ENCODE measurements at places on chromosomes 1 and 21.

DNA sequence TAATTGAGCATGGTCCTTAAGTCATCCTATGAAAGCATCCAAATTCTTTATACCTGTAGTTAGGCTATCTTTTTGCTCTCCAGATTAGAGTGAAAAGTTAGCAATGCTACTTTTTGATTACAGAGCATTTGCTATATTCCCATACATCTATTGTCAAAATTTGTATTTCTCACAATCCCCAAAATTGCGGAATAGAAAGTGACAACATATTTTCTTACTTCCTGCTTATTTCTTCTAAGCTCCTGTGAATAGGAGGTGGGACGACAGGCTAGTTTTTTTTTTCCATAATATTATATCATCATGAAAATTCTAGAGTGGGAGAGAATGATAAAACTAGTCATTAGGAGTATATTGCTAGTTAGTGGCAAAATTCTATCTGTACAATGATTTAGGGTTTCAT lies 264.0 kb upstream of the DPYD start:
- DNase-seq = no peak

DNA sequence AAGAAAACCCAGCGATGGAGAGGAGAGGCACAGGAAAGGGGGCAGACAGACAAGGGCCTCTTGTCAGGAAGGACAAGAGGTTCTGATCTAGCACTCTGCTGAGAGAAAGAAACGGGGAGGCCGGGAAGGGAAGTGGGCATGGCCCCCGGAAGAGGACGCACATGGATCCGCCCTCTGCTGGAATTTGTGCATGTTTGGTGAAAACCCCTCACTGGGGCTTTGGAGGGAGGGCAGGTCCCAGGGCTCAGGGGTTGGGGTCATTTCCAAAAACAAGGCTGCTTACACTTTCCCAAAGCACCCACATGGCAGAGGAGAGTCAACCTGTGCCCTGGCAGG lies 32.4 kb upstream of the ECE1 start:
- peak; percentile 30 for DNase-seq

DNA sequence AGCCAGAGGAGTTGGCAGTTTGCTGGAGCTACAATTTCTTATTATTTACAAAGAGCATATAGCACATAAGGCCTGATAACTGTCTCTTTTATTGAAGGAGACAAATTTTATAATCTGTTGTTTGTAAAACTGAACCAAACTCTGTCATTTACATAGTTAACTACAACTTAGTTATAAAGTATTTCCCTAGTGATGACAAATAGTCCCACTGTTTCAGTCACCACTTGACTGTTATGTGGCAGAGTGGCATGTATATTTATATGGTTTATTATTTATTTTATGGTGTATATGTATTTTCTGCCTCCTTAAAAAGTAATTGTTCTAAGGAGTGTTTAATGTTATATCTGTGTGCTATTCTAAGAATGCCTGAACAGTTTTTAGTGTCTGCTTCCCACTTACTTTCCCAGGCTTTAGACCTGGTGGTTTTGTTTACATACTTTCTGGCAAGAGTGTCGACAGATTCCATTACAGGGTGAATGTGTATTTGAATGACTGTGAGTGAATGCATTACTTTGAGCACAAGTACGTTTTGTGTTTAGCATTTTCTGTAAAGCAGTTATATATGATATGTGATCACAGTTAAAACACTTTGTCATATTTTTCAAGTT lies 10.0 kb downstream of the TSEN15 start:
- no peak for DNase-seq

- DNase-seq = no peak
Observed at GRCh38 chr1:30816211-30817076, 58.9 kb upstream of the LAPTM5 start.

GRCh38 chr1:200901796-200902444 lies 7.2 kb downstream of the INAVA start:
- DNase-seq = no peak

DNA sequence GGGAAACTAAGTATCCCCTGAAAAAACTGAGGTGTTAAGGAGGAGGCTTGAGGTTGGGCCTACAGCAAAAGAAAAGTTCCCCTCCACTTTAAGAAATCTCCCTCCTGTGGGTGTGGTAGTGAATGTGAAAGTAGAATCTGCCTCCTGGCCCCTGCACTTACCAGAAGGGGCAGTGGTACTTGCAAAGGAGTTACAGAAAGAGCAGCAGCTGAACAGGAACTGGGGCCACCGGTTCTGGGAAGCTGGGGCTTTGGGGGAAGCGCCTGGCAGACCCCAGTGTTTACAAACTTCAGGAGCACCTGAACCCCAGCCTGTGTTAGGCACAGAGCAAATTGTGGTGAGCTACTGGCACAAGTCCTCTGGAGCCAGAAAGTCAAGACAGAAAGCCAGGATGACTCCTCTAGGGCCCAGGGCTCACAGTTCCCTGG lies 250.2 kb upstream of the FGGY start:
- DNase-seq = peak; percentile 61

DNA sequence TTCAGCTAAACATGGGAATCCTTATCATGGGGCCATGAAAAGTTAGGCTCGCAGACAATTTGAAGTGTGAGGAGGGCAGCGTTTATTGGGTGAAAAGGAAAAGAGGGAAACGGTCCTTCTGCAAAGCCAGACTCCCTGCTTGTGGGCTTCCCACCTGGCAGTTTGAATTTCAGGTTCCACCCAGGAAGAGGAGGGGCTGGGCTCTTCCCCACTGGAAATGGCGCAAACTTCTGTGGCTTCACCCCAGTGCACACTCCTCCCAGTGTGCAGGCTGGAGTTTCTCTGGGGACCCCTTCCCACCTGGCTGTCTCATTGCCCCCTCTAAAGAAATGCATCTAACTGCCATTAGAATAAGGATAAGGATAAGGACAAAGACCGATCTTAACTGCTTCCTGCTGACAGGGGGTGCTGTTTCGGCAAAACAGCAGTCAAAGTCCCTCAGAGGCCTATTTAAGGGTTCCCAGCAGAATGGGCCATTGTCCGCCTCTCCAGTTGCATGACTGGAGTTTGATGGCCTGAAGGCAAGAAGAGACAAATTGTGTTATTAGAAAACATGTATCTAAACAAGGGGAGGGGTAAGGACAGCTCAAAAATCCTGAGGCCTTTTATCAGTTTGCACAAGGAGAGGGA lies 20.4 kb downstream of the AIM2 start:
- no peak for DNase-seq

- no peak for DNase-seq
Observed at GRCh38 chr21:42058631-42059111, 12.4 kb upstream of the UMODL1 start.

GRCh38 chr1:6125366-6125765 lies 54.8 kb downstream of the CHD5 start:
- no peak for DNase-seq

DNA sequence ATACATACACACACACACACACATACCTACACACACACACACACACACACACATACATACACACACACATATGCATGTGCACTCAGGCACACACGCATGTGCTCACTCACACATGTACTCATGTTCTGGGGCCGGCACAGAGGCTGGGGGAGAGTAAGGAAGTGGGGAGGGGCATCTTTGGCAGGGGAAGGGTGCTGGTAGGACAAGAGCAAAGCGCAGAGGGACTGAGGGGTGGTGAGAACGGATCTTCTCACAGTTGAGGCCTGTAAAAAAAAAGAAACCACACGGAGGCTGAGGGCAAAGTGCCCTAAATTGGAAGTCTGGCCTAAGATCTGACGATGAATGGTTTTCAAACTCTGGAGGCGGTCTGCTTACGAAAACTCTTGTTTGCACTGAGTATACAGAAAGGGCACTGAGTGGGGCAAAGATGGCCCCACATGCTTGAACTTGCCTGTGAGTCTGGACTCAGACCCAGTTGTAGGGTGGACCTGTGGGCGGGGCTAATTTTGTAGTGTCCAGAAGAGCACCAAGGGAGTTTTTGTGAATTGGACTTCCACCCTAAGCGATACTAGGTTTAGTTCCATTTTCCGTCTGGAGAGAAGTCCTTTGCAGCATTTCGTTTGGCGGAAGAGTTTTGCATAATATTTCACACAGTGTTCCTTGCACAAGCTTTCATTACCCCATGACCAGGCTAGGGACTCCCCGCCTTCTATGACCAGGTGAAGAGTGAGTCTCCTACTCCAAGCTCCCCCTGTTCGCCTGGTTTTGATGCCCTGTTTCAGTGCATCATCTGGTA lies 79.3 kb upstream of the LYST start:
- no peak for DNase-seq

DNA sequence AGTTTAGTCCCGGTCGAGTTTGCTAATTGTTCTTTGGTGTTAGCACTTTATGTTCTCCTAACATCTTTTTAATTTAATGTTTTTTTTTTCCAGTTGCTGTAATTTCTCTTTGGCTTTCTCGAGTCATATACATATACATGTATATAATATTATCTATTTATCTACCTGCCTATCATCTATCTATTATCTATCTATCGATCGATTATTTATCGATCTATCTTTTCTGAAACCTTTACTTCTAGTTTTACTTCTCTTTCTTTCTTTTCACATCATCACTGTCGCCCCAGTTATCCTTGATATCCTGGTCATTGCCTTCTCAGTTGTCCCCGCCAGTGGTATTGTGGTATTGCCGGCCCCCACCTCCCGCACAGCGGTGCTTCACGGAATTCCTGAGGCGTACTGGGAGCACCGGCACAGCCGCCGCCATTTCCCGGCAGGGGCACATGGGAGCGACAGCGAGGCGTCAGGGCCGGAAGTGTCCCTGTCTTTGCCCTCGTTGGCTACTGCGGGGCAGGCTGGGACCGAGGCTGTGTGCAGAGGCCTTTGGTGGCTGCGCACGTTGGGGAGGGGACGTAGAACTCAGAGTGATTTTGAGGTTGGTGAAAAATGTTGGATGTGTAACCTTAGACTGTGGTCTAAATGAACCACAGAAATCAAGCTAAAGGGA lies 101.1 kb downstream of the NUF2 start:
- no peak for DNase-seq

DNA sequence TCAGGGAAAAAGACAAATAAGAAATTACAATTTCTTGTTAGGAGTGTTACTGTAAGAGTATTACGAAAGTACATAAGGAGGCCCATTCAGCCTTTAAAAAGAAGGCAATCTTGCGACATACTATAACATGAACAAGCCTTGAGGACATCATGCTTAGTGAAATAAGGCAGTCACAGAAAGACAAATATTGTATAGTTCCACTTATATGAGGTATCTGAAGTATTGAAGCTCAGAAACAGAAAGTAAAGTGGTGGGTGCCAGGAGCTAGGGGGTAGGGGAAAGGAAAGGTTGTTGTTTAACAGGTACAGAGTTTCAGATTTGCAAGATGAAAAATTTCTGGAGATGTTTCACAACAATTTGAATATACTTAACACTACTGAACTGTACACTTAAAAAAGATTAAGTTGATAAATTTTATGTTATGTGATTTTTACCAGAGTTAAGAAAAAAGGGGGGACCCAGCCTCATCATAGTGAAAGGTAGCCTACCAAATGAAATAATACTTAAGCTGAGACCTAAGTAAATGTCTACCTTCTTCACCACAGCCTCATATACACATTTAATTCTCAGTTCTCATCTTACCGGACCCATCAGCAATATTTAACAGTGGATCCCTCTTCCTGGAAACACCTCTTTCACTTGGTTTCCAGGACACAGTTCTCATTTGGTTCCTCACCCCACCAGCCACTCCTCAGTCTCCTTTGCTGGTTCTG lies 19.5 kb downstream of the USP24 start:
- no peak for DNase-seq

- no peak for DNase-seq
Observed at GRCh38 chr1:31064718-31065309, 703 bp downstream of the PUM1 start.

- DNase-seq = no peak
Observed at GRCh38 chr1:9319789-9320519, 27.3 kb downstream of the SPSB1 start.

DNA sequence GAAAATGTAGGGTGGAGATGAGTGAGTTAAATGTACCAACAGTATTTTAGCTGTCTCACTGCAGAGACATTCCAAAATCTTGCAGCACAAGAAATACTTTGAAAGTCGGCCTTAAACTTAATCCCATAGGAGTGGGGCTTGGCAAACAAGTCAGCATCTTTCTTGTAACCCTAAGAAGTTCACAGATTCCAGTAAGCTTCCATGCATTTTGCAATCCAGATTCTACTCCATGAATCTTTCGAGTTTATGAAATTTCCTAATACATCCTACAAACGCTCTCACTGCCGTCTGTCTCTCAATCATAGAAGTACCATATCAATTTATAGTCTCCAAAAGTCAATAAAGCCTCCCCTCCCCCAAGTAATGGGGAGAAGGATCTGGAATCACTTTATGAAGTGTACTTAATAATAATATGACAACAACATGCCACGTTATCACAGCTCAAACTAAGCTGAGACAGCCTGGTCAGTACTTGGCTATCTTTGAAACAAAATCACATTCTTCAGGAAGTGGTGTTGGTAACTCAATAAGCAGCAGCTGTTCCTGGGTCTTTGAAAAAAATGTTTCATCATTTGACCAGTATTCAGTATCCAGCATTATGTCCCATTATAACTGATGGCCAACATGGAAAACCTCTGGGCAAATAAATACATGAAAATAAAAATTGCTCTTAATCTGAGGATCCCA lies 317.4 kb upstream of the RUNX1 start:
- DNase-seq = no peak

DNA sequence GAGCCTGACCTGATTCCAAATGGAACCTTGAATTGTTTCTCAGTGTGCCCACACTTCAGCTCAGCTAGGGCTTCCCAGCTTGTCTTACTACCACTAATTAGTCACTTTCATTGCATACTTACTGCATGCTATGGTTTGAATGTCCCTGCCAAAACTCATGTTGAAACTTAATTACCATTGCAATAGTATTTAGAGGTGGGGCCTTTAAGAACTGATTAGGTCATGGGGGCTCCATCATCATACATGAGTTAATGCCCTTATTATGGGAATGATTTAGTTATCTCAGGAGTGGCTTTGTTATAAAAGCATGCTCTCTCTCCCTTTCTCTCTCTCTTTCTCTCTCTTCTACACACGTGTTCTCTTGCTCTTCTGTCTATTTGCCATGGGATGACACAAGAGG lies 68.3 kb downstream of the NENF start:
- no peak for DNase-seq

GRCh38 chr1:218620956-218621355 lies 275.8 kb downstream of the TGFB2 start:
- no peak for DNase-seq

- DNase-seq = peak; percentile 45
Observed at GRCh38 chr1:2240270-2241156, 12.4 kb downstream of the SKI start.

GRCh38 chr1:178075333-178075732 lies 18.6 kb upstream of the RASAL2 start:
- DNase-seq = no peak

DNA sequence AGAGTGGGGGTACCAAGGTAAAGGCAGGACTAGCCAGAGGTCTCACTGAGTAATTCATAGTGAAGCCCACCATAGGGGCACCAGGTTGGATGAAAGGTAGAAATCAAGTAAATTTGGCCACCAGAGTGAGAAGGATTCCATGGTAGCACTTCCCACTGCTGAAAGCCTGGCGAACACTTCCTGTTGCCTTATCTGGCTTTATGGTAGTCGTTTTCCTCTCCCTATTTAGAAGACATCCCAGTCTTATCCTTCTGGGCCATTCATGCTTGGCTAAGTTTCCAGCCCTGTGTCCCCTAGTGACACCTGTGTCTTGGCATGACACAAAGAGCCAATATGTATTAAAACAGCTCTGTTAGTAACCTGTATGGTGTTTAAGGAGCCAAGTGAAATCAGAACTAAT lies 74.3 kb upstream of the SIPA1L2 start:
- DNase-seq = no peak

GRCh38 chr1:150548632-150549495 lies at the start of gene ADAMTSL4:
Gene ADAMTSL4 (plus strand): TSS chr1:150549408. CDS start chr1:150552289, 2,881 bp downstream.
- peak; percentile 41 for DNase-seq

- no peak for DNase-seq
Observed at GRCh38 chr1:224506141-224506814, 71.7 kb upstream of the WDR26 start.

- DNase-seq = no peak
Observed at GRCh38 chr21:27292783-27293182, 325.9 kb upstream of the ADAMTS5 start.
